ENCODE measurements at places on chromosomes 1 and 21.

- DNase-seq = no peak
These were observed 46.8 kb upstream of the TARDBP start for GRCh38 chr1:10965546-10966226.

GRCh38 chr21:29350246-29350779 is 51.6 kb downstream of the BACH1 start:
- DNase-seq = no peak

- no peak for DNase-seq
These were observed 2.3 kb downstream of the COL9A2 start for GRCh38 chr1:40314721-40315238.

GRCh38 chr1:26452459-26453183 is 19.6 kb upstream of the HMGN2 start:
- no peak for DNase-seq

DNA sequence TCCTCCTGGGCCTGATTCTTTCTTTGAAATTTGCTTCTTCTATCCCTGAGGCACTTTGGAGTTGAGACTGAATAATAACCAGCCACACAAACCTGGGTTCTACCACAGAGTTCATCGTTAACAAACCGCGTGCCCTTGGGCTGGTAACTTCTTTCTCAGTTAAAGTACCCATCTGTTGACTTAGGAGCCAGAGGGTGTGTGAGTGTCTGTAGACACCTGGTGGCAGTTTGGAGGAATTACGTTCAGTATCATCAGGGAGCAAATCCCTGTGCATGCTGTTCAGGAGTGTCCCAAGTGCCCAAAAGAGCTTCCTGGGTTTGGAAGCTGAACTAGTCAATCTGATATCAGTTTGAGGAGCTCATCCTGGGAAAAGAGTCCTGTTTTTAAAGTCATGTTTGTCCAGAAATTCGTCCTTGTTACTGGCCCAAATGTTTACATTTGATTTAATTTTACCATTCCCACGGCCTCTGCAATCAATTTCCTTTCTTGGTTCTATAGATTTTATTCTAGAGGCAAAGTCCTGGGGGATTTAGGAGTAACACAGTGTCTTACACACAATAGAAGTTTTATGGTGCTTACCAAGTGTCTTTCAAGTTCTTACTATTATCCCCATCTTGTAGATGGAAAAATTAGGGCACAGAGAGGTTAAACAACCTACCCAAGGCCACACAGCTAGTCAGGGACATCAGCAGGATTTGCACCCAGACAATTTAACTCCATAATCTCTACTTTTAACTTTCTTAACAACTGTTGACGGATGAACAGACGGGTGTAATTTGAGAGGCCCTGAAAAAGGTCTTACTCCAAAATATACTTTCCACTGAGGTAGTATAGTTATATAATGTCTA is 26.7 kb upstream of the RPTN start:
- peak; percentile 5 for DNase-seq

- DNase-seq = no peak
These were observed 77.7 kb downstream of the SLC16A1 start for GRCh38 chr1:112878321-112878720.

GRCh38 chr1:162292422-162292849 is 84.2 kb downstream of the SPATA46 start:
- DNase-seq = no peak

GRCh38 chr1:39575191-39576015 is 1.2 kb downstream of the PABPC4 start:
- peak; percentile 15 for DNase-seq

DNA sequence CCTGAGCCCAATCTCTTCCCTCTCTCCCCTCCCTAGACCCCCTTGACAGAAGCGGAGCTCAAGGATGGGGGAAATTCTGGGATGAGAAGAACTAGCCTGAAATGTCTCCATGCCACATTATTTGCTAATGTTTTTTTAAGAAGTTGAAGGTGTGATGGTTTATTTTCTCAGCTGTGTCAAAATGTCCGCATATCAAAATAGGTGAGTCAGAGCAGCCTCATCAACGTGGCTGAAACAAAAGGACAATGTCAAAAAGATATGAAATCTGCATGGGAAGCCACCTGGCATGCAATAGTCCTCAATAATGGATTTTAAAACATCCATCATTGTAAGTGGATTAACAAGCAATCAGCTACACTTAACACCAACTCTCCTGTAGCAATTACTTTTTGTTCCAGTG is 101.4 kb downstream of the BEND5 start:
- no peak for DNase-seq

DNA sequence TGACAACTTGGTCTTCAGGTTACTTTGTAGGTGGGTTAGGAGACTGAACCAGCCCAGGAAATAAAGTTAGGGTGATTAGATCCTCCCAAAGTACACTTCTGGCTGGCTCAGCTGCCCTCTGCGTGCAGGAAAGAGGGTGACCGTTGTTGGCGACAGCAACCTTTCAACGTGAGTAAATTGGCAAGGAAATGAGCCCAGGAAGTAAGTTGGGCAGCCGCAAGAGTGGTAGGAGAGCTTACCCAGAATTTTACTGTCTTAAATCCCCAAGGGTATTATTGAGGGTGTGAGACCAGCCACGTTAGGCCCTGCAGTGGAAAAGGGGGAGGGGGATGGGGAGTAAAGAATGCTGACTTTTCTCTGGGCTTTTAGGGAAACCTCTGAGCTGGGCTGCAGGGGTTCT is 1.6 kb downstream of the TENT5C start:
- DNase-seq = peak; percentile 19

- no peak for DNase-seq
These were observed 41.3 kb downstream of the NFYC start for GRCh38 chr1:40732756-40733301.

DNA sequence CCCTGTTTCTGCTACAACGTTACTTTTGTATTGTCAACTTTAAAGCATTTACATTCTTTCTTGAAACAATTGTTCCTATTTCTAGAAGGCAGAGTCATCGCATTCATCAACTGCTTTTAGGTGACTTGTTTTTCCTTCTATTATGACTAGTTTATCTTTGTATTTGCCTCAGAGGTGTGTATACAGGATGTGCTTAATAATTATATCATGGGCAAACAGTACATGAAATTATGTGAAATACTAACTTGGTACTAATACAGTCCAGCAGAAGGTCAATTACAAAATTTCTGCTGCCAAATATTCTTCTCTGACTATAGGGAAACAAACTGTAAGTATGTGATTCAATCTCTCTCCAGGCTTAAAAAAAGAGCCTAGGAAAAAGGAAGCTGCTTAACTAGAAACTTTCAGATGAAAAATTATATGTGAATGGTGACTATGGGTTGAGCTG is 101.6 kb downstream of the C4BPA start:
- DNase-seq = no peak

- DNase-seq = no peak
These were observed 4.5 kb downstream of the FBXO2 start for GRCh38 chr1:11649624-11650330.

DNA sequence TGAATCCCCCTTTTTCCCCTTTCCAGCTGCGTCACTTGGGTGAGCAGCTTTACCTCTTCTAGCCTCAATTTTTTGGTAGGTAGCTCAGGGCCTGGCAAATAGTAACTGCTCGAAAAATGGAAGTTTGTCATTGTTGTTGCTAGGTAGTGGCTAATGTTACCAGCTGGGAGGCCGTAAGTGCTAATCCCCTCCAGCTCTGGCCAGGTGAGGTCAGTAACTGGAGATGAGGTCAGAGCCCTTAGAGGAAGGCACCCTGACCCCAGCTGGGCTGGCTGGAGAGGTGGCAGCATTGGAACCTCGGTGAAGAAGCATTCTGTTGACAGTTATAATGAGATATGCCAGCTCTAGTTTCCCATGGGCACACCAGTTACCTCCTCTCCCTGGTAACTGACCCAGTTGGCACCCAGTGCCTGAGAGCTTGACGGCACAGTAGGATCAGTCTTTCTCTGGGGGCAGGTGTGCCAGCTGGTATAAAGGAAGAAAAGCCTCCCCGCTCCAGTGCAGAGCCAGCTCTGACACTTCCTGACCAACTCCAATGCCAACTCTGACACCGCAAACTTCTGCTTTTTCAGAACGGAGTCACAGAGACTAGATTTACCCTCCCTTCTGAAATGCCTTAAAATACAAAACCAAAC is 35.0 kb upstream of the SLC2A1 start:
- no peak for DNase-seq

DNA sequence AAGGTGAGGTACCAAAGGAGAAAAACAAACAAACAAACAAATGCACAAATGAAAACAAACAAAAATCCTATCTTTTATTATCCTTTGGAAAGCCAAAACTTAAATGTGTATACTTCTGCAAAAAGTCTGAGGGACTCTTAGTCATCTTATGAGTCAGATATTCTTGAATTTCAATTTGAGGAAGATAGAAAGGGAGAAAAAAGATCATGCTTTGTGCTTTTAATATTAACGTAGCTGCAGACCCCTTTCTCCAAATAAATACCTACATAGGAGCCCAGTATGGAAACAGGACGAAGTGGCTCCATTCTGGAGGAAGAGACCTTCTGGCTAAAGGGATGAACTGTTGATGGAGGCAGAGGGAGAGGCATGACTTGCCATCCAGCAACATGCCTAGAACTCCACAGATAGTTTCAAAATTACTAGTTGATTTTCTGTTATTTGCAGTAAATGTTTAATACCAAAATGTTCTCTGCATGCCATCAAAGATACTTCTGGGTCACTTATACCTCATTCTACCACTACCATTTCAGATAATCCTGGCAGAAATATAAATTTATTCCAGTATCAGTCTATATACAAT is 25.4 kb downstream of the NUP210L start:
- DNase-seq = no peak

DNA sequence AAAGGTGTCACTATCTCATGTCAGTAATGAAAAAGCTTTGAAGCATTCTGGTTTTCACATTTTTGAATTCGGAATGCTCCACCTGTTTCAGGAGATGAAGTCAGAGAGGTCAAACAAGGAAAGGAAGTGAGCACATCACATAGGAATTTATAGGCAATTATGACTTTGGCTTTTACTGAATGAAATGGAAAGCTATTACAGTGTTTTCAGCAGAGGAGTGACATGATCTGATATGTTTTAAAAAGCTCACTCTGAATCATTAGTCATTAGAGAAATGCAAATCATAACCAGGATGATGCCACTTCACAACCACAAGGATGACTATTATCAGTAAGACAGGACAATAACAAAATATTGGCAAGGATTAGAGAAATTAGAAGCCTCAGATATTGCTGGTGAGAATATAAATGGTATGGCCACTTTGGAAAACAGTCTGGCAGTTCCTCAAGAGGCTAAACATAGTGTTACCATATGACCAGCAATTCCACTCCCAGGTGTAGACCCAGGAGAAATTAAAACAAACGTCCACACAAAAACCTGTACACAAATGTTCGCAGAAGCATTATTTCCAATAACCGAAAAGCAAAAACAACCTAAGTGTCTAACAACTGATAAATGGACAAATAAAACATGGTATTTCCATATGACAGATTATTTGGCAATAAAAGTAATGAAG is 7.5 kb downstream of the TAF1A start:
- no peak for DNase-seq

DNA sequence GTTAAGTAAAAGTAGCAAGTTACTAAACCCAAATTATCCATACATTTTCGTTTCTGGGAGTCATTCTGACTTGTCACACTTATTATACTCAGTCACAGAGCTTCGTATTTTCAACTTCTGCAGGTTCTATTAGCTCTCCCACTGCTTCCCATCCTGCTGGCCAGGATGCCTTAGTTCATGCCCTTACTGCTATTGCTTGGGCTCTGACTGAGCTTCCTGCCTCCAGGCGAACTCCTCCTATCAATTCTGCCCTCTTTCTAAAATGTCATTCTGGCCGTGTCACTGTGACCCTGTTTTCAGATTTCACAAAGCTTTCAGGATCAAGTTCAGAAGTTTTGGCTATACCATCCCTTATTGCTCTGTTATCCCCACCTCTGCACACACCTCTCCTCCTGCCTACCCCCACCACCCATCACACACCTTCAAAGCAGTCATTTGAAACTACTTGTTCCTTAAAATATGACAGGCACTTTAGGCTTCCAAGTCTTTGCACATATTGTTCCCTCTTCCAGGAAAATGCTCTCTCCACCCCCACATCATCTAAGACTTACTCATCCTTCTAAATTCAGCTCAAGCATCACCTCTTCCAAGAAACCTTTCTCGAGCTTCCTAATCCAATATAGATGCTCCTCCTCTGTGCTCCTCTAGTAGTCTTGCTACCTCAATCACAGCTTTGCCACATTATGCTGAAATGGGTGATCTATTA is 278.0 kb downstream of the BRINP2 start:
- no peak for DNase-seq

DNA sequence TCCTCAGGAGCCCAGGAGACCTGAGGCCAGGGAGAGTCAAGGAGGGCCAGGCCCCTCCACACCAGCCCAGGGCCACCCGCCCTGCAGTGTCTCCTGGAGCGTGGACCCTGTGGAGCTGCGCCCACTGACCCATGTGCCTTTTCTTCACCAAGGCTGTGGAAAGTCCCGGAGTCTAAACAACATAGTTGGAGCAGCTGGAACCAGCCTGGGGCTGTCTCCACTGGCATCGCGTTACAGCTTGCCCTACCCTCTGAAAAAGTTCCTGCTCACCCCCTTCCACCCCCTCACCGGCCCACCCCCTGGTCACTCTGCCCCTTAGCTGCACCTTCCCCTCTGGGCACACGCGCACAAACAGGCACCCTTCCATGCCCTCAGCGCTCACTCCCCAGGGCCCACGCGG is 18.3 kb downstream of the KCNC4 start:
- no peak for DNase-seq

- DNase-seq = no peak
These were observed 26.8 kb upstream of the RASAL2 start for GRCh38 chr1:178066908-178067614.

DNA sequence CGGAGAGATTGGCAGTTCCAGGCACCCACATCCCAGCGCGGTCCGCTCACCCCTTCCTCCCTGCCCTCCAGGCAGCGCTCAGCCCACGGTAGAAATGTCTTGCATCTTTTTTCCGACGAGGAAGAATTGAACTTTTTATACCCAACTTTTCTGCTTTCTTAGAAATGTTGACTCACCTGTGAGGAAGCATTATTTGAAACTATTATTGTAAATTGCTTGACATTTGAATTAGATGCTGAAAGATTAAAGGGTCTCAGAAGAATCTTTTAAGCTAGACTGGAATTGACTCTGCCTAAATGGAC is 912 bp upstream of the SIPA1L2 start:
- DNase-seq = no peak

DNA sequence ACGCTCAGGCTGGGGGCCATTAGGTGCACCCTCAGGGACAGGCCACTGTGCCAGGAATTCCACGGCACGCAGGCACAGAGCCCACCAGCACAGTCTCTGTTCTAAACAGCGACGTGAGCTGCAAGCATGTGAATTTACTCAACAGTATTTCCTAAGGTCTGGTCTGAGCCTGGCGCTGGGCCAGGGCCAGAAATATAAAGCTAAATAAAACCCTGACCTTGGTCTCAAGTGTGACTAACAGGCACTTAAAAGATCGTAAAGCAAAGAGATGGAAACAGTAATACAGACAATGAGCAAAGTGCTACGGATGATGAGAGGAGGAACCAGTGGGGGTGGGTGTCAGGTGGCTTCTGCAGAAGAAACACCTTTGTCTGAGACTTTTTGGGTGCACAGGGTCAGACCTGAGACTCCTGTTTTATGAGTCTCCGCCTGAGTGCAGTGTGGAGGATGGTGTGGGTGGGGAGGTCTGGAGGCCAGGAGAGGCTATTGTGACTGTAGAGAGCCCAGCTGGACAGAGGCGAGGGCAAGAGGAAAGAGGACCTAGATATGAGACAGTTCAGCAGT is 53.4 kb upstream of the EDN2 start:
- no peak for DNase-seq

- DNase-seq = no peak
These were observed 1.8 kb downstream of the ZNF683 start for GRCh38 chr1:26370591-26371382.
